ENCODE measurements at places on chromosomes 7 and 10.

- DNase-seq, result no peak
These were observed 16.7 kb downstream of the PPP1R3C start for GRCh38 chr10:91616137-91616536.

DNA sequence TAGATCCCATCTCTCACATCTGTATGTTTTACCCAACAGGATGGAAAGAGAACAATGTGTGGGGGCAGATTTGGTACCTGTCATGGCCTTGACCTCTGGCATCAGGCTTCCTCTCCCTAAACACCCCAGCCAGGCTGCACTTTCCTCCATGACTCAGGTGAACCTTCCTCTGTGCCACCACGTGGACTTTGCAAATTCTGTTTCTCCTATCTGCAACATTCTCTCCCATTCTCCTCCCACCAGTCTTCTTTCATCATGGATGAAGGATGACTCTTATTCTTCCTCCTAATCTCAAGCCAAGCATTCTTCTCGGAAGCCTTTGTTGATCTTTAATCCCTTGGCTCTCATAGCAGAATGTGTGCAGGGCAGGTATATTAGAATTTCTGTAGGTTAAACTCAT, 355.4 kb downstream of the KCNMA1 start:
- DNase-seq, result no peak

GRCh38 chr7:82010416-82010815, 240.6 kb upstream of the HGF start:
- DNase-seq, result no peak

- DNase-seq, result peak; percentile 68
These were observed 3.4 kb downstream of the KCNH2 start for GRCh38 chr7:150974468-150975391.

- DNase-seq, result no peak
These were observed 14.3 kb upstream of the JCAD start for GRCh38 chr10:30073767-30074060.

DNA sequence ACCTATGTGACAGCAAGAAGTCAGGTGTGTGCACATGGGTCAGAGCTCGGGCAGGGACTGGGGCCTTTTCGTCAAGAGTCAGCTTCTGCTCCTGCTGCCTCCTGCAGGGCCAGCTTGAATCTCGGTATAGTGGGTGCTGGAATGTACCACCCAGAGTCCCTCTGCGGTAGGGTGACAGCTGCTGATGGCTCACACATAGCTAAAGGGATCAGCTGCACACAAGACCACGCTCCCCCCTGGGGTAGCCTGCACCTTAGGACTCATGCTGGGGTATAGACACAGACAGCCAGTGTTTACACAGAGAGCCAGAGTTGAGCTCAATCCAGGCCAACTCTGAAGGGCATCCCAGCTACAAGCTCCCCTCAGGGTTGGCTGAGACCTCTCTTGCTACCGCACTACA, 14.0 kb upstream of the COL13A1 start:
- DNase-seq, result no peak

DNA sequence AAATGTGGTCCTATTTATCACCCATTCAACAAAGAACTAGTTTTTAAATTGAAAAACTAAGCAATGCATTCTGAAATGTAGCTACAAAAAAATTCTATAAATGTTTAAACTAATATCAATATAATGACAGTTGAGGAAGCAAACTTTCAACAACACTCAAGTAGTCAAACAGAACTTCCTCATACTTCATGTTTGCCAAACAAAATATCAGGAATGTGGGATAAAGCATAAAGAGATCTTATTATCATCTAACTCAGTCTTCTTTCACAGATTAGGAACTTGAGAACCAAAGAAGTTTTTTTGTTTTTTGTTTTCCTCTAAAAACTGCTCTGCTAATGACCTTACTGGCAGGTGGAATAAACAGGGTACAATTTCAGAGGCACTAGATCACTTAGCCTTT, 116.2 kb downstream of the JAZF1 start:
- DNase-seq, result no peak

GRCh38 chr7:50595491-50596102, 30.4 kb upstream of the DDC start:
- no peak for DNase-seq

- no peak for DNase-seq
These were observed 24.3 kb downstream of the CAPZA2 start for GRCh38 chr7:116886543-116887156.

DNA sequence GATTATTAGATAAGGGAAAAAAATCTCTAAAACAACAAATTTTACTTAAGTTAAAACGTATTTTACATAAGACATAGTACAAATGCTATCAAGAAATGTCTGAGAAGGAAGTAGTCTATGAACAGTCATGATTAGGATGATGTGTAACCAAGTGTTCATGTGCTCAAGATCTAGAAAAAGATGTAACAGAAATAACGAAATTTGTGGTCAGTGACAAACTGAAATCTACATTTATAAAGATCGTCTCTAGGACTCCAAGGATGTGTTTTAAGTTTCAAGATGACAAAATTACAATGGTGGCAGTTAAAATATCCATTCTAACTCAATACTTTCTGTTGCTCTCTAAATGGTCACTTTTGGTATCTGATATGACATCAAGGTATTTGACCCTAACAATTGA, 17.2 kb downstream of the PPP3CB start:
- no peak for DNase-seq

DNA sequence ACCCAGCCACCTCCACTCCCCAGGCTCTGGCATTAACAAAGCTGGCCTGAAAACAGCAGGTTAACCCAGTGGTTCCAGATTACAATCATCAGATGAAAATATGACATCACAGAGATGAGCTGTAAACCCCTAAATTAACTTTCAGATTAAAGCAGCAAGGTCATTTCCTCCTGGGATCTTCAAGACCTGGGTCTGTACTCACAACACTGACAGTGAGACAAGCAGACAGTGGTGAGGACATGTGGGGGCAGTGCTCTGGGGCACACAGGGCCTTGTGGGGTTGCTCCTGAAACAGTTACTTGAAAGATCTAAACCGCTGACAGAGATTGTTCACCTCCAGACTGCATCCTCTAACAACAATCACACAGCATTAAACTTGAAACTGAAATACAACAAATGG, 134.1 kb downstream of the ZNF438 start:
- DNase-seq, result no peak

GRCh38 chr7:149238051-149238450, 1.4 kb upstream of the ZNF212 start:
- DNase-seq, result no peak

GRCh38 chr10:11181978-11182377, 164.3 kb downstream of the CELF2 start:
- DNase-seq, result no peak

GRCh38 chr10:111240348-111240747, 163.5 kb downstream of the ADRA2A start:
- no peak for DNase-seq

All from stimulated activated CD8-positive, alpha-beta memory T cell treated with anti-CD3 and anti-CD28 coated beads, Interleukin-4, amount 100 ng/mL, for 1 hour (primary cell).